Motor neuron (in vitro differentiated cells): ENCODE measurements at places on chromosomes 2 and 18. TPM values are rescaled to one million over a fixed set of nuclear protein-coding genes. Genes with fewer than 3 reads are reported as not detected.

DYNAP gene
- total RNA-seq: 0.25 TPM in 1 of 2 replicates, not detected in the other

TPO gene
- 0.27 and 0.47 TPM in 2 replicates for total RNA-seq

ZNF519 gene
- total RNA-seq: 5.4 and 12.2 TPM in 2 replicates

VWC2L gene
- 1.4 and 1.7 TPM in 2 replicates for total RNA-seq

TMEM200C gene
- total RNA-seq: 4.2 and 5.4 TPM in 2 replicates

KCNJ3 gene
- 0.94 and 2.6 TPM in 2 replicates for total RNA-seq

DNPEP gene
- 12.3 and 12.9 TPM in 2 replicates for total RNA-seq

PNO1 gene
- 13.6 and 14.9 TPM in 2 replicates for total RNA-seq

CCDC102B gene
- 11.8 and 15.0 TPM in 2 replicates for total RNA-seq

SCN9A gene
- total RNA-seq: 8.6 and 11.2 TPM in 2 replicates

PCARE gene
- total RNA-seq: 0.29 and 0.59 TPM in 2 replicates

MOGAT1 gene
- 0.21 TPM in 1 of 2 replicates, not detected in the other for total RNA-seq

ACMSD gene
- 0.18 and 0.25 TPM in 2 replicates for total RNA-seq

M1AP gene
- 0.08 TPM in 1 of 2 replicates, not detected in the other for total RNA-seq

TNS1 gene
- 7.8 and 10.6 TPM in 2 replicates for total RNA-seq

KCTD1 gene
- total RNA-seq: 10.7 and 17.4 TPM in 2 replicates

ADD2 gene
- total RNA-seq: 47.0 and 48.6 TPM in 2 replicates

FN1 gene
- 1,687 and 1,872 TPM in 2 replicates for total RNA-seq

TUBA3E gene
- 0.11 and 0.19 TPM in 2 replicates for total RNA-seq

COLEC11 gene
- total RNA-seq: 0.34 TPM in 1 of 2 replicates, not detected in the other

RBM45 gene
- 22.3 and 23.5 TPM in 2 replicates for total RNA-seq

ATAD2B gene
- total RNA-seq: 20.4 and 21.1 TPM in 2 replicates

CNDP1 gene
- total RNA-seq: 1.4 TPM in 1 of 2 replicates, not detected in the other

EFHD1 gene
- total RNA-seq: 0.81 and 0.92 TPM in 2 replicates

REG1A gene
- total RNA-seq: 5.4 TPM in 1 of 2 replicates, not detected in the other
